ENCODE measurements at places on chromosomes 3 and 15.

GRCh38 chr3:64759811-64760210, 72.0 kb upstream of the ADAMTS9 start:
- no peak for DNase-seq

- DNase-seq = no peak
These were observed 1.2 kb downstream of the KIF23 start for GRCh38 chr15:69415381-69415780.

DNA sequence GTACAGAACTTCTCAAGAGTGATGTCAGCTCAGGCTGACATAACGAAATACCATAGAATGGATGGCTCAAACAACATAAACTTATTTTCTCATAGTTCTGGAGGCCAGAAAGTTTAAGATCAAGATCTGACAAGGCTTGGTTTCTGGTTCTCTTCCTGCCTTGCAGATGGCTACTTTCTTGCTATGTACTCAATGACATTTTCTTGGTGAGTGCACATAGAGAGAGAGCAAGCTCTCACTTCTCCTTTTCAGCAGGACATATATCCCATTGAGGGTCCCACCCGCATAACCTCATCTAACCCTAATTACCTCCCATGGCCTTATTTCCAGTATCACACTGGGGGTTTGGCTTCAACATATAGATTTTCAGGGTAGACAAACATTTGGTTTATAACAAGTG, 1072.1 kb downstream of the PLOD2 start:
- no peak for DNase-seq

- no peak for DNase-seq
These were observed 152.2 kb downstream of the NEK11 start for GRCh38 chr3:131178710-131179375.

- no peak for DNase-seq
These were observed 1447.4 kb upstream of the ALCAM start for GRCh38 chr3:103919327-103919726.
